ENCODE measurements at places on chromosomes 5 and 9. TPM values are rescaled to one million over a fixed set of nuclear protein-coding genes. Genes with fewer than 3 reads are reported as not detected.

DNA sequence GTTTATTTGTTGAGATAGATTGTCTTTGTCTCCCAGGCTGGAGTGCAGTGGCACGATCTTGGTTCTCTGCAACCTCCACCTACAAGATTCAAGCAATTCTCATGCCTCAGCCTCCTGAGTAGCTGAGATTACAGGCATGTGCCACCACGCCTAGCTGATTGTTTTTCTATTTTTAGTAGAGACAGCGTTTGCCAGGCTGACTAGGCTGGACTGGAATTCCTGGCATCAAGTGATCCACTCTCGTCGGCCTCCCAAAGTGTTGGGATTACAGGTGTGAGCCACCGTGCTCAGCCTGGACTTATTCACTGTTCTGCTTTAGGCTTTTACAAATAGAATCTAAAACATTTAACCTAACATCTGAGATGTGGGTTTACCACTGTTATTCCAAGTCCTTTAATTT lies 91.3 kb downstream of the COMMD10 start:
- no peak for DNase-seq

DNA sequence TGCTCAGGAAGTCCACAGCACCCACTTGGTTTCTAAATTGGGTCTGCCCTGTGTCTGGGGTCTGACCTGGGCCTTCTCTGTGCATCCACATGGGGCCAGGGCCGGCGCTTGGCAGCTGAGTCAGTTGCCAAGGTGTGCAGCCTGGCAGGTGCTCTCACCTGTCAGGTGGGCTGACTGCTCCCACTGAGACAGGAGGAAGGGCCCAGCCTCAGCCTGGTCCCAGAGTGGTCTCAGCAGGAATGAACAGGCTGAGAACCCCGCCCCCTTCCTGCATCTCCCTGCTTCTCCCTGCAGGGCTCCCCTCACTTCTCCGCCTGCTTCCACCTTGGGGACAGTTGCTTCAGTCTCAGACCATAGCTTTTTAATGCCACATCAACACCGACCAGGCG lies 60.5 kb downstream of the BARX1 start:
- no peak for DNase-seq

DNA sequence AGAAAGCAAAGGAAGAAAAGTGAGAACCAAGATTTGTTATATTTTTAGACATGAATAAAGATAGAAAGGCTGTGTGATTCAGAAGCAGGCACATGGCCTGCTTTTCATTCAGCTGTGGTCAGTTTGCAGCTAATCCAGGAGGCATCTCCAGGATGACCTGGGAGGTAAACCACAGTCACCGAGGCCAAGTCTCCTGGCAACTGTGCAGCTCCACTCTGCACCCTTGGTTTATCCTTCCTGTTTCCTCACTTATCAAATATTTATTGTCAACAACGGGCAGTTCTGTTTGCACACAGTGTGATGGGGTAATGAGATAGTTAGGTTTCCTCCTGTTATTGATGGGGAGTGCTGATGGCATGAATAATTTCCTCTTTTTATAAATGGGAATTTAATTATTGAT lies 243.0 kb downstream of the PSAT1 start:
- no peak for DNase-seq

GRCh38 chr9:120066315-120066714 lies 513.7 kb downstream of the CDK5RAP2 start:
- DNase-seq: no peak

DNA sequence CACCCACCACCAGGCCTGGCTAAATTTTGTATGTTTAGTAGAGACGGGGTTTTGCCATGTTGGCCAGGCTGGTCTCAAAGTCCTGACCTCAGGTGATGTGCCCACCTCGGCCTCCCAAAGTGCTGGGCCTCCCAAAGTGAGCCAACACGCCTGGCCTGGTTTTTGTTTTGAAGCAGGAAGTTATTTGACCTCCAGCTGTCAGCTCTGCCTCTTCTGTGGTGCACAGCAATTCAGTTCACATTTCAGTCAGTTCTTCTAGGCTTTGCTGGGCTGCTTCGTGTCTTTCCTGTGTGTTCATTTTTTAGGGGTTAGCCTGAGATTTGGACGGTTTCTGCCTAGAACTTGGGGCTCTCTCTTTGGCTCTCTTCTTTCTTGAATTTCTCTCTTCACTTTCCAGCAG lies 8.9 kb downstream of the LCN1 start:
- no peak for DNase-seq

Gene SPINK13
- 0.72 TPM for polyA plus RNA-seq

Gene NAIP
- 2.2 TPM for polyA plus RNA-seq

Gene C1QTNF2
- polyA plus RNA-seq: 2.1 TPM
